Mesenteric fat pad (tissue), 1 donor: ENCODE measurements at places on chromosomes 4 and X. TPM values are rescaled to one million over a fixed set of nuclear protein-coding genes. Genes with fewer than 3 reads are reported as not detected.

DNA sequence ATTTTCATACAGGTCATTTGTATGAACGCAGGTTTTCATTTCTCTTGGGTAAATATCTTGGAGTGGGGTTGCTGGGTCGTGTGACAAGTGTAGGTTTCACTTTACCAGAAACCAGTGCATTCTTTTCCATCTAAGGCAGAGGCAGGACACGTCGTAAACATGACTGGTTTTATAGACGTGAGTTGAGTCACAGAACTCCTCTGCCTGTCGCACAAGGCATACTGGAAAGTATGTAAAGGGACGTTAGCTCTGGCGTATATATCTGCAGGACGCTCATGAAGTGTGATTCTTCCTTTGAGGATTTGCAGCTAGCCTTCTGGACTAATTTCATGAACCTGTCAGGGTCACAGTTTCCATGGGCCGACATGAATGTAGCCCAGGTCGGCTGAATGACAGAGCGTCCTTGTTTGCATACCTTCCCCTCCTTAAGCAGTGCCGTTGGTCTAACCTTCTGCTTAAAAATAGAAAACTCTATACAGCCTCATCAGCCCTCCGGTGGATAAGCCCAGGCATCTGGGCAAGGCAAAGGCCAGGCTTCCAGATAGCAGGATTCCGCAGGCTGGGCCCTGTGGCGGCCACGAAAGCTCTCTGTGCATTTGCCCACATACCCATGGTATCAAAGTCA is 106.0 kb downstream of the GPR143 start:
- DNase-seq: no peak

GRCh38 chrX:70322784-70323183 is 32.9 kb downstream of the KIF4A start:
- DNase-seq: no peak

DNA sequence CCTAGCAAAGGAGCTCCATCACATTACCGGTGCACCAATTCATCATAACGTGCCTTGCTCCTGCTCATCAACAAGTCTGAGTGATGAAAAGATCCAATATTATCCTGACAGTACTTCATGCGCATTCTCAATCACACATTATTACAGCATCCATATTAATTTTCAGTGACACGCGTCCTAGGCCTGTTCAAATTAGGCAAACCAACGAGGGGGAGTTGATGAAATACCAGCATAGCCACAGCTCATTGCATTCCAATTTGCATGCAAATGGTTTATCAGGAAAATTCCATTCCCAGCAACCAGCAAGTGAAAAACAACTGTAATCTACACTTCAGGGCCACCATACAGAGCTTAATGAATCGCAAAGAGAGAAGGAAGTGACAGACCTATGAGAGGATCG is 236.9 kb downstream of the DCLK2 start:
- no peak for DNase-seq

DNA sequence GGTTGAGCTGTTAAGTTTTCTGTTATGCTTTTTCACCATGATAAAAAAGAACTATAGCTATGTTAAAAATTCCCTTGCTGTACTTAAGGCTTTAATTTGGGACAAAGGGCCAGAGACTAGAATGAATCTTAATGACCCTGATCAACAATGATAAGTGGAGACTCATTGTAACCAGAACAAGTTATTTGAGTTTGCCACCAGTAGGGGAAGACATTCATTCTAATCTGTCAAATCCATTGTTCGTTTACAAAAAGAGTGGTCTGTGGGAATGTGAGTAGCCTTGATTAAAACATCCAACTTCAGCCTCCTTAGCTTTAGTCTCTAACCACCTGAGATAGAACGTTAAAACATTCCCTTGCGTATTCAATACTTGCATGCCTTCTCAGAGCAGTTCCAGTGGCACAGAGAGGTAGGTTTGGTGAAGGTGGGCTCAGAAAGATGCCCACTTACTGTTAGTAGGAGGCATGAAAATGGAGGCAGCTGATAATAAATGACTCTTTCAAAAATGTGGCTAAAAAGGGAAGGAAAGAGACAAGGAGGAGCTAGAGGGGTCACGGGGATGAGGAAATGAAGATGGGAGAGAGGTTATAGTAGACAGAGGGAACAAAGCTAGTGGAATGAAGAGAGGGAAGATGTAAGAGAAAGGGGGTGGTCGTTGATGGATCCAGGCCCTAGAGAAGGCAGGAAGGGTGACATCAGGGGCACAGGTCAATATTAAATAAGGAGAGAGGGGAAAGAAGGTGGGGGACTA is 66.2 kb downstream of the EGF start:
- DNase-seq: no peak

RHOXF1 gene
- total RNA-seq: 1.2 TPM

DNA sequence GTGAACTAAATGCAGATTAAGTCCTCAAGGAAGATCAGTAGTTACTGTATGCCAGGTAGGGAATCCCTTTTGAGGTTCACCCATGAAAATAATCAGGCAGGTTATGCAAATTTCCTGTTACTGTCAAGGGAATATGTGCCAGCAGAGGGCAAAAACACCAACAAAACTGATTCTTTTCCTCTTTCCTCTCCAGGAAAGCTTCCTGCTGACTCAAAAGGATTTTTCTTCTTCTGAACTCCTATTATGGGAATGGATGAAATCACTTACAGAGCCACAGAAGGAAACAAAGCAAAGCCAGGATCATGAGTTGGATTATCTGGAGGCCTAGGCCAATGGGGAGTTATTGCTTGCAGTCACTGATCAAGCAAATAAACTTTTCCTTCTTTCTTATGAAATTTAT is 49.7 kb downstream of the TMPRSS11F start:
- DNase-seq: no peak

- DNase-seq: no peak
Measured at GRCh38 chrX:131675596-131676194, 131.8 kb downstream of the OR13H1 start.

GRCh38 chr4:139828966-139829664 is 163.5 kb downstream of the MGST2 start:
- no peak for DNase-seq

- no peak for DNase-seq
Measured at GRCh38 chrX:118108304-118108703, 8.3 kb downstream of the KLHL13 start.

NLGN3 gene
- total RNA-seq: 0.48 TPM
